ENCODE measurements at places on chromosomes 2 and 18.

DNA sequence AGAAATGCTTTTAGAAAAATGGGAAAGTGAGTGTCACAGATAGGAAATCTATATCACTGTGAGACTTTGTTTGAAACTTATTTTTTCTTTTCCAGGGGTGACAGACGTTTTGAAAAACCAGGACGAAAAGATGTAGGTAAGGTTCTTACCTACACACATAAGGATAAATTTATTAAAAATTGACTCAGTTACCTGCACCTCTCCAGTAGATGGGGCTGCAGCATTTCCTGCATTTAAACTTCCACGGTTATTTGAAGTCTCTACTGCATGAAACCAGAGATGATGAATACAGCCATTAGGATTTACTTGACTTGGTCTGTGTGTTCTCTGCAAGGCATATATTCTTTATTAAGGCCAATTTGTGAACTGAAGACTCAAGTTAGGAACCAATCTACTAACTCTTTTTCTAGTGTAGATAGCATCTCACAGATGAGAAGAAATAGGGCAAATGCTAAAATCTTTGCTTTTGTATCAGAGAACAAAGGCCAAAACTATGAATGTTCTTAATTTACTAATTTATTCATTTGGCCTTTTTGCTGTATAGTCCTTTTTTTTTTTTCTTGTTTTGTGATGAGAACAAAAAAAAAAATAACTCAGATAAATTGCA, 15.0 kb downstream of the KCNJ13 start:
- peak; percentile 13 for DNase-seq

- no peak for DNase-seq
These were observed 109.2 kb downstream of the EXOC6B start for GRCh38 chr2:72716601-72717000.

- DNase-seq: no peak
These were observed 32.8 kb downstream of the FOSL2 start for GRCh38 chr2:28425464-28425835.

- DNase-seq: no peak
These were observed 83.3 kb downstream of the LIMS1 start for GRCh38 chr2:108617617-108618016.

DNA sequence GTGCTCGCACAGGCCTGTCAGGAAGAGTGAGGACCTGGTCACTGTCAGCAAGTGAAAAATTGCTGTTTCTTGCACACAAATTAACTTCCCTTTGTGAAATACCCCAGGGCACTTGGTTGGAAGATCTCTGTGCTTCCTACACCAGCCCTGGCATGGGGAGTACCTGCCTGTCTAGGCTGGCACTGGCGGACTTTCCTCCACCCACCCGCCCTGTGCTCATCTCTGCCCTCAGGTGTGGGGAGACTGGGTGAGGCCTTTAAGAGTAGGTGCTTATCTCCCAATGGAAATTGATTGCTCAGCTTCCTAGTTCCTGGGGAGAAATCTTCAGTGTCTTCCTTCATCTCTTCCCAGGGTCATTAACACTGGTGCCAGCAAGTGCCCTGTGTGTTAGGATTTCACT, 42.1 kb downstream of the IMPA2 start:
- no peak for DNase-seq

GRCh38 chr2:54569745-54570301, 113.7 kb downstream of the SPTBN1 start:
- no peak for DNase-seq

GRCh38 chr2:100513650-100514049, 43.4 kb downstream of the NMS start:
- DNase-seq: no peak

- DNase-seq: no peak
These were observed 28.2 kb downstream of the SFXN5 start for GRCh38 chr2:73043276-73043675.

DNA sequence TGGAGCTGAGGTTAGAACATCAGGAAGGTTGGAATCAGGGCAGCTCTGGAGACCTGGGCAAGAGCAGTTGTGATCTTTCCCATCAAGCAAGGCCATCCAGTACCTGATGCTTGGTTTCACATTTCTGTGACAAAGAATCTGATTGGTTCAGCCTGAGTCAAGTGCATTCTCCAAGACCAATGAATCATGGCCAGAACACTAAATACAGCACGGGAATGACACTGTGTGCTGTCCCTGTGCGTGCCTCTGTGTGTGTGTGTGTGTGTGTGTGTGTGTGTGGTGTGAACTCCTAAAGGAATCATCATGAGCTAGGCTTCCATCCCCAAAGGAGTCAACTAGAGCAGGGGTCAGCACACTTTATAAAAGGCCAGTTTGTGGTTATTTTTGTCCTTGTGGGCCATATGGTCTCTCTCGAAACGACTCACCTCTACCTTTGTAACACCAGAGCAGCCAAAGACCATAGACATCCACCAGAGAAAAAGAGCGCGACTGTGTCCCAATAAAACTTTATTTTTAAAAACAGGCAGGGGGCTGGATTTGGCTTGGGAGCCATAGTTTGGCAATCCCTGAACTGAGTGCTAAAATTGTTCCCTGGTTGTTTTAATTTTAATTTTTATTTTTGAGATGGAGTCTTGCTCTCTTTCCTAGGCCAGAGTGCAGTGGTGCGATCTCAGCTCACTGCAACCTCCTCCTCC, 99.7 kb downstream of the INHBB start:
- DNase-seq: no peak

DNA sequence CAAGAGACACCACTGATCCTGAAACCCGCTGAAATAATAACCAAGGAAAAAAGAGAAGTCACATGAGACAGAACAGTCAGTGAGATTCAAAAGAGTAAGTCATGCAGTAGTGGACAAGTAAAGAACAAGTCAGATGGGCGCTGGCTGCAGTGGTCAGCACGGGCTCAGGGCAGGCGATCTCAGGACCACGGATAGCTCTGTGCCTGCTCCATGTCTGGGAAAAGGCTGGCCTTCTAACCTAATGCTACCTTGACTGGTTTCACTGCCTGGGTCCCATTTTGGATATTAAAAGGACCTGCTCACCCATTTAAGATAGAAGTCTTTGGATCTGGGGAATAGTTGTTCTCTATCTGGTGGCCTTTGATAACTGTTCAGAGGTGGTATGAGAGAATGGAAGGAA, 61.7 kb upstream of the LCLAT1 start:
- no peak for DNase-seq

DNA sequence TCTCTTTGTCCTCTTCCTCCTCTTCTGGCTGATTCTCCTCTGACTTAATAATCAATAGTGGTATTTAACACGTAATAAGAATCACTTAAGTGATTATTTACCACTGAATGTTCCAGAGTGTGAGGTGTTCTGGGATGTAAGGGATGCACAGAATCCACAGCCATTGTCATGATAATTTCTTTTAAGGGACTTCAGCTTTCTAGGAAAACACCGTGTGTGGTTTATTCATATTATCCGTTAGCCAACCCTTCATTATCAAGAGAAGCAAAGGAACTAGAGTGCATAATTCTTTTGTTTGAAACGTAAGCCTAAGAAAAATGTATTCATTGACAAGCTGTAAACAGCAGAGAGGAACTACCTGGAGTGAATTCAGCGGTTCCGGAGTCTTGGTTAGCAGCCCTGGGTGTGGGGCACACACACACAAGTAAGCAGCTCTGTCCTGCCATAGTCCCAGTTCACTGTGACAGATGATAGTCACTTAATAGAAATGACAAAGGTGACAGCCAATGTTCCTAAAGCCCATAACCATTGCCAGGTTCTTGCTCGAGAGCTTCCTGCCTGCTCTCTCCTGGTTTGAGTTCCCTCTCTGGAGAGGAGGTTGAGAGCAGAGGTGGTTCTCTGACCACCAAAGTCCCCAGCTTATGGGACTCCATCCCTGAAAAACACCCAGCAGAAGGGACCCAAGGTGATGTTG, 101.9 kb downstream of the ACOXL start:
- no peak for DNase-seq

GRCh38 chr18:55250768-55251173, 291.5 kb upstream of the CCDC68 start:
- no peak for DNase-seq

GRCh38 chr2:29110916-29111535, 4.2 kb upstream of the CLIP4 start:
- DNase-seq: no peak

DNA sequence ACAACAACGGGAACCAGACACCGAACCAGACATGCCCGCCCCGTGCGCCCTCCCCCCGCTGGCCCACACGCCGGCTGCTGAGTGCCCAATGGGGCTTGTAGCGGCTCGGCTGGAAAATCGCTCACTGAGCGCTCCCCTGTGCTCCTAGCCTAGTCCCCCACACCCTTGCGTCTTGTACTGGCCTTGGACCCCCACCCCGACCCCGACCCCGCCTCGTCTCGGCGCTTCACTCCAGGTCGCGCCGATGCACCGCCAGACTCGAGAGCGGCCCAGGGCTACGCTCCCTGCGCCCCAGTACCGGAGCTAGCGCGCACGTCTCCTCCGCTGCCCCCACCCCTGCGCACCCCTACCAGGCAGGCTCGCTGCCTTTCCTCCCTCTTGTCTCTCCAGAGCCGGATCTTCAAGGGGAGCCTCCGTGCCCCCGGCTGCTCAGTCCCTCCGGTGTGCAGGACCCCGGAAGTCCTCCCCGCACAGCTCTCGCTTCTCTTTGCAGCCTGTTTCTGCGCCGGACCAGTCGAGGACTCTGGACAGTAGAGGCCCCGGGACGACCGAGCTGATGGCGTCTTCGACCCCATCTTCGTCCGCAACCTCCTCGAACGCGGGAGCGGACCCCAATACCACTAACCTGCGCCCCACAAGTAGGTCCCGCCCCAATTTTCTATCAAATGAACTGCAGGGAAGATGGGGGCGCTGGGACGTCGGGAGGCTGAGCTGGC, 1.5 kb downstream of the GAD1 start:
- no peak for DNase-seq

Measured in fibroblast of the conjunctiva (primary cell).